T1000 (cell line): ENCODE measurements at places on chromosomes 7 and 10.

DNA sequence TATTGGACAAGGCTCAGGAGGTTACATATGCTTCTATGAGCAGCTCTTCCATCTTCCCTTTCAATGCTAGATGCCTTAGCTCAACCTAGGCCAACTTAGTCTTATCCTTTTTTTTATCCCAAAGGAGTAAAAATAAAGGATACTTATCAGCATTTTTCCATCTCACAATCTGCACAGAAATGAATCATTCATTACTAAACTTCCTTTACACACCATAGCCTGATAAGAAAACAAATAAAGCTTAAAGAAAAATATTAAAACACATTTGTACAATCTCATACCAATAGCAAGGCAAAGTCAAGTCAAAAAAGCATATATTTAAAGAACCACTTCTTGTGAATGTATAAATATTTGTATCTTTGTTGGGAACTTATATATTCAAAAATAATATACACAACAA is 407.4 kb downstream of the GRM8 start:
- no peak for DNase-seq

GRCh38 chr10:20871970-20872369 is 25.1 kb downstream of the NEBL start:
- DNase-seq, result no peak

DNA sequence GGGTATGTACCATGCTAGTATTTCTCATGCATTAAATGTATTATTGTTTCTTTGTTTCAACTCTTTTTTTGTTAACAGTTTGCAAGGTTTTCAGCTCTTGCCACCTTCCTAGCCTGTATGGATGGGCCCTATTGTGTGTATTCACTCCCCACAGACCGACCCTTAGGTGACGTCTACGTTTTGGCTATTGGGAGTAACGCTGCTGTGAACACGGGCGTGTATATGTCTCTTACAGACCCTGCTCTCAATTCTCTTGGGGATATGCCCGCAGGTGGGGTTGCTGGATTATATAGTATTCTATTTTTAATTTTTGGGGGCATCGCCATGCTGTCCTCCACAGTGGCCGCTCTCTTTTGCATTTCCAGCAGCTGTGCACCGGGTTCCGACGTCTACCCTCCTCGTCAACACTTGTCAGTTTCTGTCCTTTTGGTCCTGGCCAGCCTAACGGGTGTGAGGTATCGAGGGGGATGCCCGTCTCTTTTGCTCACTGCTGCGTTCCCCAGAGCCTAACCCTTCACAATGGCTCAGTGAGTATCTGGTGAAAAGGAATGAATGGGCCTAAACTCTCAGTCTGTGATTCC is 64.1 kb upstream of the GNA12 start:
- no peak for DNase-seq

DNA sequence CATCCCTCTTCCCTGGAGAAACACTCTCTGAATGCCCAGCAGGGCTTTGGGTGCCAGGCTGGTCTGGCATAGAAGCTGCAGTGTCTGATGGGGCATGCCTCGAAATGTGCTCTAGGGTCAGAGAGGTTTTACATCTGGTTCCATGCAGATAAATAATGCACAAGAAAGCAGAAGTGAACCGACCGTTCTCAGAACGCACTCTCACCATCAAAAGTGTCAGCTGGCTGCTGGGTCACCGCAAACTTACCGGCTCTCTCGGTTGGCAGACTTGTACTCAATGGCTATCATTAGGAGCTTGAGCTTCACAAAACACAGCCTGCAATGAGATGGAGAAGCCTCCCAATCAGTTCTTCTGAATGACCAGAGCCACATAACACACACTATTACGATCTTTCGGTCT is 610.0 kb downstream of the KCNMA1 start:
- no peak for DNase-seq

DNA sequence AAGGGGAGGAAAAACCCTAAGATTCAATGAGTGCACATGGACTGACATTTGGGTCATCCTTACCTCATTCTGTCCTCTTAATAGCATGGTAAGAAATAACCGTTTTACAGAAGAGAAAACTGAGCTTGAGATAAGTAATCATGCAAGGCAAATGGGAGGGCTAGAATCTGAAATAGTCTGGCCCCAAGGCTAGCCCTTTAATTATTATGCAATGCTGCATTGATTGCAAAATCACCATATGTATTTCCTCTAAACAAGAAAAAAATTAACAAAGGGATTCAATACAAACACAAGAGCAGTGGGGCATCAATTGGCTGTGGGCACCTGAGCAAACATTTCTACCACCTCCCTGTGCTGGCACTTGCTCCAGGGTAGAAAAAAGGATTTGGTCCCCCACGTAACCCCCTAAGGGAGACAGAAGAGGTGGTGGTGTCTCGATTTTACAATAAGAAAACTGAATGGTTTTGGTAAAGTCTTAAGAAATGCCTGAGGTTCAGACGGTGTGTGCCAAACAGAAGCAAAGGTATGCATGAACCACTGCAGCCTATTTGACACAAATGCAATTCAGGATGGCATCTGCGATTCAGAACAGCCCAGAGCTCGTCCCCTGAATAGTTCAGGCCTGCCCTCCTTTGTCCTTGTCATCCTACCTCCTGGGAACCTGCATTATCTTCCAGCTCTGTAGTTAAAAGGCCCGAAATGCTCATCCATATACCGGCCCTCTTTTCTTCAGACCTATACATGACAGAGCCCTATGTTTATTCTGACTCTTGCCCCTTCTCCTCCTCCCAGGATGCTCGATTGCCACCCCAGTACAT is 23.6 kb downstream of the PIP4K2A start:
- DNase-seq, result no peak

DNA sequence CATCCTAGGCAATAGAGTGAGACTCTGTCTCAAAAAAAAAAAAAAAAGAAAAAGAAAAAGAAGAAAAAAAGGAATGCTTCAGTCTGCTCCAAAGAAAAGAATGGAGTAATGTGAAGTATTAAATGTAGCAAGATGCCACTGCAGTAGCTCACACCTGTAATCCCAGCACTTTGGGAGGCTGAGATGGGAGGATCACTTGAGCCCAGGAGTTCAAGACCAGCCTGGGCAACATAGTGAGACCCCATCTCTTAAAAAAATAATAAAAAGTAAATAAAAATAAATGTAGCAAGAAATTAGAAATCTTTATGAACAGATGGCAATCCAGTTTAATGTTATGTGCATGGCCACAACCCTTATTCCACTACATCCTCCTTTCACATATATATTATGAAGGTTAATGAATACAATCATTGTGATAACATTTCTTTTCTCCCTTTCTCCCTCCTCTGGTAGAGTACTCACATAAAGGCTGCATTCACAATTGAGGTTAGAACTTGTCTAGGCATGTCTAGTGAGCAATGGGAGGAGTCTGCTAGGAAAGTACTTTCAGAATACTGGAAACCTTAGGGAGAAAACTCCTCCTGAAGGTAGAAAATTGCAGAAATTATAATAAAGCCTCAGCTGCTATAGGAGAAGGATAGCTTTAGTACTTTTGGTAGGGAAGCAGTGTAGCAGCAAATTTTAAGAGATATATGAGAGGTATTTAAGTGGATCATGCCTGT is 20.4 kb downstream of the KLLN start:
- no peak for DNase-seq

DNA sequence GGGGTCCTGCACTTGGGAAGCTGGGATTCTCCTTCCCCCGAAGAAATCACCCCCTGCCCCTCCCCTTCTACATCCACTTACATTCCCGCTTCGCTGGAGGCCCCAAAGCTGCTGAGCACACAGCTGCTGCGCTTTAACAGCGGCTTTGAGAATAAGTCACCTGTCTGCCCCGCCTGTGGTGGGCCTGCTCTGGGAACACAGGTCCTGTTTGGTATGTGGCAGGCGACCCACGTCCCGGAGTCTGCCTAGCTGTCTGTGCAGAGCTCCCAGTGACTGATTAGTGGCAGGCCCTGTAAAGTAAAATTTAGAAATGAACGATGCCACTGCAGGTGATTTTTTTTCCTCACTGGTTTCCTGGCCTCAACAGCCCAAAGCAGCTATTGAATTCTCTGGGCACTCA is 47.0 kb downstream of the CDH23 start:
- DNase-seq, result no peak

GRCh38 chr7:31421607-31422006 is 81.1 kb upstream of the NEUROD6 start:
- DNase-seq, result no peak

- DNase-seq, result no peak
These were observed 9.3 kb upstream of the PDE1C start for GRCh38 chr7:32079510-32079909.

DNA sequence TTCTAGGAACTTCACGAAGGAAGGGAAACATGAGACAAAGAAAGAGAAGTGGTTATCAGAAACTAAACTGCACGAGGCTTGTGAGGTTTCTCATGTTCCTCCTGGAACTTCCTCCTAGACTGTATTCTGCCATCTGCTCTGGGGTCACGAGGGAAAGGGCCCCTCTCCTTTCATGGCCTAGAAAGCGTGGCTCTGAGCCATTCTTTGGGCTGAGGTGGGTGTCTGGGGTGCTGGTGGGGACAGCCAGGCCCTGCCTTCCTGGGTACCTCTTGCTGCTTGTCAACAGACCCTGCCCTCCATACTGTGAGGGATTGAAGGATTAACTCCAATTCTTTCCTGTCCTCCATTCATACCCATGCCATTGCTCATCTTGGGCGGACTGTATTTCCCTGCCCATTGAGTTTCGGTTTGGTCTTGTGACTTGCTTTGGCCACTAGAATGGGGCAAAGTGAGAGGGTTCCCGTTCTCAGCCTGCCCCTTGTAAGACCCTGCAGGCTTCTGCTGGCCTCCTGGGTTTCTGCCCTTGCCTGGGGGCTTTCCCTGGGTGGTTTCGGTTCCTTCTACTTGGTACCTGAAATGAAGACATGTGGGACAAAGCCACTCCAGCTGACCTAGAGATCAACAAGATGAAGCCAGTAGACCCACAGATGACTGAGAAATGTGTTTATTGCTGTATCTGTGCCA is 14.9 kb upstream of the GIMAP8 start:
- DNase-seq, result no peak

- DNase-seq, result no peak
These were observed 203.6 kb upstream of the PRSS58 start for GRCh38 chr7:142461437-142461836.

GRCh38 chr10:13707156-13707881 is 120.6 kb downstream of the PRPF18 start:
- peak; percentile 48 for DNase-seq

GRCh38 chr10:14332903-14333302 is 2.2 kb upstream of the FRMD4A start:
- DNase-seq, result no peak

GRCh38 chr10:33204031-33204430 is 130.4 kb downstream of the NRP1 start:
- DNase-seq, result no peak

DNA sequence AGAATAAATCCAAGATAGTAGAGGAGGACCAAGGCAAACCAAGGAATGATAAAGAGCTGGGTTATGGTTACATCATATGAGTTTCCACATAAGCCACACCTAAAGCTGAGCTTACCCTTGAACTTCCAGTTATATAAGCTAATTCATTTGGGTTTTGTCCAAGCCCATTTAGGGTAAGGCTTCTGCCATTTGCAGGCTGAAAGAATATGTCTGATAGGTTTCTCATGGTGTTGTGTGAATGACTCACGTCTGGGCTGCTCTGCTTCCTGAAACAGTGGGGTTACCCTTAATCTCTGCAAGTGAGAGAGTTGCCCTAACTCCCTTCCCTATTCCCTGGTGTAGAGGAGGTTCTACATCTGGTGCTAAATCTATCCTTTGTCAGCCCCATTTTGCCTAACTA is 60.8 kb downstream of the PTTG1IP2 start:
- DNase-seq, result no peak

DNA sequence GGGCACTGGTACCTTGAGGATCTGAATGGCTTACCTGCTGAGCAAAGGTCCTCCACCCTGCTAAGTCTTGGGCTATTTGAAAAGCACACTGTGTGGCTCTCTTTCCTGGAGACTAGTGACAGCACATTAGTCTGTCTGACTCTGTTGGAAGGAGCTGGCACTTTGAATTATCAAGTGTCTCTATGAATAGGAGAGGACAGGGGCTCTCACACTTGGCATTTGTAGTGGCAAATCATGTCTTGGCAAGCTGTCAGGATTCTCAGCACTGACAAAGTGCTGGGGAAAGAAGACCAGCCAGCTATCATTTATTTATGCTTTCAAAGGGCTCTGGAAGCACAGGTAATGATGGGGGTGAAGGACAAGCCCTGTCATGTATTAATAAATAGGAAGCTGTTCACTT is 62.8 kb downstream of the MTPN start:
- no peak for DNase-seq

DNA sequence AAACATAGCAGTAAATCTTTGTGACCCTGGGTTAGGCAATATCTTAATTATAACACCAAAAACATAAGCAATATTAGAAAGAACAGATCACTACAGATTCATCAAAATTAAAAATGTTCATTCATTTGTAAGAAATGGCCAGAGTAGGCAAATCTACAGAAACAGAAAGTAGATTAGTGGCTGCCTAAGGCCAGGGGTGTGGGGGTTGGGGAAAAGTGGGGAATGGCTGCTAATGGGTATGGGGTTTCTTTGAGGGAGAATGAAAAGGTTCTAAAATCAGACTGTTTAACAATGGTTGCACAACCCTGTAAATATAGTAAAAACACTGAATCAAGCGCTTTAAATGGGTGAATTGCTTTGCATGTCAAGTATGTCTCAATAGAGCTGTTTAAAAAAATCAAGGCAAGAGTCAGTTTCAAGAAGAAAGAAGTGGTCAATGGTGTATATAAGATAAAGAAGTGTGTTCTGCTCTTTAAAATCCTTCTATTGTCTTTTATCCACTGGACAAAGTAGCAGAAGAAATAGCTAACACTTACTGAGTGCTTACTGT is 42.6 kb downstream of the CDK6 start:
- DNase-seq, result no peak

DNA sequence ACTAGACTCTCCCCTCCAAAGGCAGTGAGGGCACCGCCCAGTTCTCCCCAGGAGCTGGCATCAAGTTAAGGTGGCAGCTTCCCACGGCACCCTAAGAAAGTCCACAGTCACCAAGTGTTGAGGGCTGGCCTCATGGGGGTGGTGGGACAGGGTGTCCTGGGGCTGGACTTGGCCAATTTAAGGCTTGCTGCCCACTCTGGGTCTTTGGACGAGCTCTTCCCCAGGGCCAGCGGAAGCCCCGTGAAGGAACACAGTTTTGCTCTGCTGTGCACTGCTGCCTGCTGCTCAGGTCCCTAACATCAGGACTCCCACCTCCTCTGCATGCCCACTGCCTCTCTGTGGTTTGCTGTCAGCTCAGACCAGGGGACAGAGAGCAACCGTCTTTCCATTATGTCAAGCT is 57.3 kb upstream of the TMEM72 start:
- no peak for DNase-seq

DNA sequence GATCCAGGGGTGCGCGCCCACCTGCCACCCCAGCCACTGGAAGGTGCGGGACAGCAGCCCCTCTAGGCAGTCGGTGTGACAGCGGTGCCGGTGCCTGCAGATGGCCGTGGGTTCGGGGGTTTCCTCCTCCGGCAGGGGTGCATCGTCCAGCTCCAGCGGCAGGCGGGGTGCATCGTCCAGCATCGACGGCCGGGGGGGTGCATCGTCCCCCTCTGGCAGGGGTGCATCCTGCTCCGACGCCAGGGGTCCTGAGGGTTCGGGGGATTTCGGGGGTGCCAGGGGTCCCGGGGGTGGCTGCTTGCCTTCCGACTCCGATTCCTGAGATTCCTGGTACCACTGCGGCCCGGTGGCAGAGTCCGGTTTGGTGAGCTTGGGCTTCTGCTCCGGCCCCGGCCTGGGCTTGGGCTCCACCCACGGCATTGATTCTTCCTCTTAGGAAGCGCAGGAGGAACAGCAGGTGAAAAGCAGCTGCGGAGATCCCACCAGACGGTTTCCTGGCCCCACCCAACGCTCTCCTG is 90.2 kb upstream of the RAB18 start:
- DNase-seq, result no peak
